Activated naive CD4-positive, alpha-beta T cell treated with Interleukin-2 at 50 U/mL for 16 hours (primary cell): ENCODE measurements at places on chromosomes 4 and X.
A peak's percentile ranks its signal among the peaks of the same experiment; 100 is the strongest.

DNA sequence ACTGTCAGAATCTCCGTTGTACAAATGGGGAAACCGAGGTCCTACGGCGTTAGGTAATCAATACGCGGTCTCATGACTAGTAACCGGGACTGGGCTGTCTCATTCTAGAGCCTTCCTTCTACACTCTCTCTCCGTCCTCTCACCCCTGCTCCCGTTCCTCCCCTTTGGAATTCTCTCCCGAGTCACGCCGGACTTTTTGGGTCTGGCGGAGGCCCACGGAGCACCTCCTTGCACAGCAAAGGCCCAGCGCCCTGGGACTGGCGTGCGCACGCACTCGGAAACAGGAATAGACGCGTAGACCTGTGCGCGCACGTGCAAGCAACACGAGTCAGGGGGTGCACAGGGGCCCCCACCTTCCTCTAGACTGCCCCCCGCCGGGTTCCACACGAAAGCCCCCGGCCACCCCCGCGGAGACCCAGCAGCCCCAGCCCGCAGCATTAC, 361 bp downstream of the QDPR start:
- DNase-seq = peak; percentile 67

- no peak for DNase-seq
These were observed 104.8 kb upstream of the ENPEP start for GRCh38 chr4:110371016-110371770.

DNA sequence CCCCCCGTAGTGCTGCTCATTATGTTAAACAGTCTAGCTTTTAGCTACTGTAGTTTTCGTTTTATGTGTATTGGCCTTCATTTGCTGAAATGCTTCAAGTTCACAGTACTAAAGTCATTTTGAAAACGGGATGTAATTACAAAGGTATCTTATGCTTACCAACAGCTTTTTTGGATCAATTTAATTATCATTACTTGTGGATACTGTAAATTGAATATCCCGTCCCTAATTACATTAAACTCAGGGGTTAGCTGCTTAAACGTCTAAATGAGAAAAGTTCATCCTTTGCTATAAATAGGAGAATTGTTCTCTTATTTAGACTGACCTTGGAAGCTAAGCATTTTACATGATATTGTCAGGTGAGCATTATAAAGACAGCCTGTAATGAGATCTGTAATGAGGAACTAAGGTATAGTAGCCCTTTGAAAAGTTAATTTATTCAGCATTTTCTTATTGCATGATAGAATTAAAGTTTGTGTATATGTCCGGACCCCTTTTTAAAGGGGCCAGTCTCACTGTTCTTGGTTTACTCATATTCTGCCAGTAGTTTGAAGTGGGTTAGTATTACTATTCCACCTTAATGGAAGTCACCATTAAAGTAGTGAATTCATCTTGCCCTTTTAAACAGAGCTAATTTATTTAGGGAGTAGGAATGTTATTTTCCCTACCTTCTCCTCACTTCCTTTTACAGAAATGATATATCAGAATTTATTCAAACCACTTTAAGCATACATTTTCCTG, 252.6 kb downstream of the TENM3 start:
- no peak for DNase-seq

GRCh38 chr4:165502916-165503907, 124.4 kb downstream of the CPE start:
- no peak for DNase-seq

DNA sequence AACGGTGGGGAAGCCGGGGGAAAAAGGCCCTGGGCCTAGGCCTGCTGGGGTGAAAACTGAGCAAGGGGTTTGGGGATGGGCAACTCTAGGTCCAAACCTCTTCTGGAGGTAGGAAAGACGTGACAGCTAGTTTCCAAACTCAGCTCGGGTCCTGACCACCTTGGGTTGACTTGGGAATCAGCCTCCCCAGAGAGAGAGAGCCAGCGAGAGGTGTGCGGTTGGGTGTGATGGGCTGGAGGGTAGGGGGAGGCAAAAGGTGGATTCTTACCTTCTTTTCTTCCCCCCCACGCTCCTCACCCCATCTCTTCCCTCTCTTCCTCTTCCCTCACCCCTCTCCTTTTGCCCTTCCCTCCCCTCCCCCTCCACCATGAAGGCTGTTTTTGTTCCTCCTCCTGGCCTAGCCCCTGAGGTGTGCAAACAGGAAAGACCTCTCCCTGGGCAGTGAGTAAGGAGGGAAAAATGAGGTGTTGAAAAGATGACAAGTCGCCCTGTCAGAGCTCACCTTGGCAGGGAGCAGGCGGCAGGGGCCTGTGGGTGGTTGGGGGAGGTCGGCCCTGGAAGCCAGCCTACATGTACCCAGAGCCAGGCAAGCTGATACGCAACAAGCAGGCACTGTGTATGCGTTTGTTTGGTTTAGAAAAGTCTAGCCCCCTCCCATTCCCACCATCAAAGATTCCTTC, 14.8 kb downstream of the PJA1 start:
- no peak for DNase-seq

DNA sequence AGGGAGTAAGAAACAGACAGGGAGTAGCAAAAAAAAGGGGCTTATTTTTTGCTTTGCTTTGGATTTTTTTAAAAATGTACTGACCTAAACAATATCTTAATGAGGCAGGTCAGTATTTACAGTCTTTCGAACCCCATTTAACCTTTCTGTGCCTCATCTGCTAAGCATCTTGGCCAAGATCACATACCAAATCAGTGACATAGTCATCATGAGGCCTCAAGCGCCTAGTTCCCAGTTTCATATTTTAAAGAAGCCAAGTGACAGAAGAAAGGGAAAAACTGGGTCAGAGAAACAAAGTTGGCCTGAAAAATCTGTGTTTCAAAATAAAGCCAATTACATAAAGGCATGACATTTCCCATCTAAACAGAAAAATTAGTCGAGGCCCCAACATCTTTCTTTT, 94.6 kb upstream of the WDR44 start:
- DNase-seq = no peak

GRCh38 chr4:136281307-136281706, 1251.0 kb downstream of the PCDH18 start:
- no peak for DNase-seq

DNA sequence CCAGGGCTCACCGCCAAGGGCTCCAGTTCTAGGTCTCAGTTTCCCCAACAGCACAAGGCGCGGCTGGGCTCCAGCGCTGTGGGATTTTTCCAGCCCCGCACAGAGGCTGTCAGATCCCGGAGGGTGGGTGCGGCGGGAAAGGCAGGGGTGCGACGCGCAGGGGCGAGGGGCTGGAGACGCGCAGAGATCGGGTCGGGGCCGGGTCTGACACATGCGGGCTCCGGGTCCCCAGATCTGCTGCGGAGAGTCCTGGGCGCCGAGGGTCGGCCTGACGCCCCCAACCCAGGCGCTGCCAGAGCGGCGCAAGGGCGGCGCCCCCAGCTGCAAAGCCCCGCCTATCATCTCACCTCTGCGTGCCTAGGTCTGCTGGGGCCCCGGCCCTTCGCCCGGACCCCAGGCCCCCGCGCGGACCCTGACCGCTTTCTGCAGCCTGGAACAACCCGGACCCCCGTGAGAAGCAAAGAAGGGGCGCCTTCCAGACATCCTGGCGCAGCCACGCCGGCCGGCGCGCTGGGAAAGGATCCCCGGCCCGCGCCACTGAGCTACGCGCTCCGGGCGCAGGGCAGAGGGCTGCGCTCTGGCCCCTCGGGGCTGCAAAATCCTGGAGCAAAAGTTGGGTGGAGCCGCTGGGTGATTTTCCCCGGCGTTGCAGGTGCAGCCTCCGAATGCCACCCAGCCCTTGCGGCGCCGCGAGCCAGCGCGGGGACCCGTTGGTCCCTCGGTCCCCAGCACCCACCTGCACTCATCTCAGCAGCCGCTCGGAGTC, 486 bp downstream of the ABLIM2 start:
- no peak for DNase-seq

DNA sequence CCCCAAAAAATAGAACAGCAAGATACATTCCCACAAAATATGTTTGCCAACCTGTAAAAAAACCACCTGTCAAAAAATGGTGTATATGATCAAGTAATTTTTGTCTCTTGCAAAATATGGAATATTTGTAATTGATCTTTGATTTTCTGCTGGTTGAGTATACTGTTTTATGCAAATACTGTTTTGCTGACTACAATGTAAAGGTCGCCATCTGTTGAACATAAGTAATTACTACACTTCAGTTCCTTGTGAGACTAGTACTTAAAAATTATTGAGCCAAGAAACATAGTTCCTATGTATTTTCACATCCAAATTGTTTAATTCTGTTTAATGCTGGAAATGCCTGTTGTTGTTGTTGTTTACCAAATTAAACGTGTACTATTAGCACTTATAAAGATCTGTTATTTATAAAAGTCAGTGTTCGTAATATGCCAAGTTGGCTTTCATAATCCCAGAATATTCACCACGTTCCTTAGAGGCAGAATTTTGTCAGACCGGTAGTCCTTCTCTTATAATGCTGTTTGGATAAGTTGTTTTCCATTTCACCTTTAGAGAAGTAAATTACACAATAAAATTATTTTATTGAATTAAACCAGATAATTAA, 144.2 kb downstream of the PDLIM5 start:
- no peak for DNase-seq

- DNase-seq = no peak
These were observed 63.3 kb downstream of the DCAF8L1 start for GRCh38 chrX:27917713-27918500.

DNA sequence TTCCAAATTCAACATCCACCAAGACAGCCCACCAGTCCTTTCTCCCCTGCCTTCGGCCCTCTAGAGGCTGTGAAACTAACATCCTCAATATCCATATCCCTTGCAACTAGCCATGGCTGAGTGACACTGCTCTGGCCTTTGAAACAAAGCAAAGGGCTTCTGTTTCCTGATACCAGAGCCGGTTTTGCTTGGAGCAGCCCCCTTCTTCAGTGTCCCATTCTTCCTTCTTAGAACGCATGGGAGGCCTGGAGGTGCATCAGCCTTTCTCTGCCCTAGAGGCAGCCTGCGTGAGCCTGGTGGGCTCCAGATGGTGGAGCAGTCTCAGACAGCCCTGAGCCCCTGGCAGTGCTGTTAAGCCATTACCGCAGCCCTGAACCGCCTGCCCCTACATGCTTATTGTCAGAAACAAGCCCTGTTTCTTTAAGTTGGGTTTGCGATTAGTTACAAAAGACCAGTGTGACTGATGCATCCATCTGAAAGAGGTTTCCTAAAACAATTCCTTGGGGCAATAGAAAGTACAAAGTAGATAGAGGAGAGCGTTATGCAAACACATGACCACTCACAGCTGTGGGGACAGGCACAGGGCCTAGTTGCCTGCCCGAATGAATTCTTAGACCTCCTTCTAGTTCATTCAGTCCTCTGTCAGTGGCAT, 74.1 kb downstream of the EVC start:
- DNase-seq = no peak

GRCh38 chr4:119540249-119540648, 88.4 kb downstream of the PDE5A start:
- DNase-seq = no peak

DNA sequence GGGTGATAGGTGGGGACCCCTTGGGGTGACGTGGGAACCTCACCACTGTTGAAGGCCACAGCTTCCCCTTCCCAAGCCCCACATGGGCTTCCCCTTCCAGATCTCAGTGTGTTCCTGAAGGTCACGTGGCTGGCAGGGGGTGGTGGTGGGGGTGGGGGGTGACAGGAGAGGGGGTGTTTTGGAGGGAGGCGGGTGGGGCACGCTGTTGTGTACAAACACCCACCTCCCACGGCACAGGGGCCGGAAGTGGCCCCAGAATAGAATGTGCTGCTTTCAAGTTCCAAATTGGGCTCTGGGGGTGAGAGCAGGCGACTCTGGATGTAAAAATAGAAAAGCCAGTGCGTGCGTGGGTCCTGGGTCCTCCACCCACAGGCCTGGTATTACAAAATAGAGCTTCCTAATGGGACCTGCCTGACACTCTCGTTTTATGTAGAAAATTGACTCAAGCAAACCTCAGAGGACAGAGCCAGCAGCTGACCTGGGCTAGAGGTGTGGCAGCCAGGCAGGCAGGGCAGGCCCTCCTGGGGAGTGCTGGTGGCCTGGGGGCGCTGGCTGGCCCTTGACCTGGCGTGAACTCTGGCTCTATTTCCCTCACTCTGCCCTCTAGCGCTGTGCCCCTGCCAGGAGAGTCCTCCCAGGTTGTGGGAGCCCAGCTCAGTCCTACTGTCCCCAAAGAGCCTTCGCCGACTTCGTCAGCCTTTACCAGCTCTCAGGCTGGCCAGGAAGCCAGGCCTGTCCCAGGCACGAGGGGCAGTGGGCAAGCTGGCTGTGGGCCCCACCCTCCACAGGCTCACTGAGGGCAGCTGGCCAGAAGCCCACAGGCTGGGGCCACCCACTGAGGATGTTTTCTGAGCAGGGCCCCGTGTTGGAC, 5.4 kb upstream of the SH3BP2 start:
- peak; percentile 63 for DNase-seq

GRCh38 chr4:165560941-165561340, 182.1 kb downstream of the CPE start:
- no peak for DNase-seq

- no peak for DNase-seq
These were observed 90.5 kb downstream of the ELOVL6 start for GRCh38 chr4:110107866-110108265.

DNA sequence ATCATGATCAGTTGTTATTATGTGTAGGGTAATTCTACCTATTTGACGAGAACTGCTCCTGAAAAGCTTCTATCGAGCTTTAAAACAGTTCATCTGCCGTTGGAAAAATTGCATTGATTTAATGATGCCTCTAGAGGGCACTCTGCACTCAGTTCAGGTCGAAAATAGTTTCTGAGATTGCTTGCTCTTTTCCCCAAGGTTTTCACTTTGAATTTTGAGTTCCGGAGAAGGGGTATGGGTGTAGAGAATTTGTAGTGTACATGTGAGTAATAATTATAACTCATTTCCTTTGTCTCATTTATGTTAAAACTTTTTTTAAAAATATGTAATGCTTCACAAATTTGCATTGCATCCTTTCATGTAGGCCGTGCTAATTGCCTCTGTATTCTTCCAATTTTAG, 28.4 kb upstream of the TNIP3 start:
- DNase-seq = peak; percentile 9

- DNase-seq = no peak
These were observed 70.6 kb downstream of the ATP11C start for GRCh38 chrX:139862208-139862607.

DNA sequence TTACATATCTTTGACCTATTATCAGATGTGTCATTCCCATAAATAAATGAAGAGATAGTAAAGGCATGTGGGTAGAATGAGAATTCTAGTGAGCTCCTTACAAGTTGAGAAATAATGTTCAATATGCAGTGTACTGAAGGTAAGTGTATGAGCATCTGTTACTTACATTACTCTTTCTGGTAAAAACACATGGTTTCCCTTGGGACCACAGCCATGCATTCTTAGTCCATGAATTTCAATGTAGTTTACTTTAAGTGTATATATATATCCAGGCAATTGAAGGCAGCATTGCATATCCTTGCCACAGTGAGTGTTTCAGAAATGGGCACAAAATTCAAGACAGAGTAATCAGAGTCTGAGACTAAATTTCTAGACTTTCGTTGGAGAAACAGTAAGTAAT, 277.2 kb downstream of the CXXC4 start:
- DNase-seq = no peak

GRCh38 chrX:153905481-153906095, 1.1 kb downstream of the AVPR2 start:
- DNase-seq = no peak
